Fibroblast of the aortic adventitia (primary cell): ENCODE measurements at places on chromosomes 5 and 9.
A peak's percentile ranks its signal among the peaks of the same experiment; 100 is the strongest.

DNA sequence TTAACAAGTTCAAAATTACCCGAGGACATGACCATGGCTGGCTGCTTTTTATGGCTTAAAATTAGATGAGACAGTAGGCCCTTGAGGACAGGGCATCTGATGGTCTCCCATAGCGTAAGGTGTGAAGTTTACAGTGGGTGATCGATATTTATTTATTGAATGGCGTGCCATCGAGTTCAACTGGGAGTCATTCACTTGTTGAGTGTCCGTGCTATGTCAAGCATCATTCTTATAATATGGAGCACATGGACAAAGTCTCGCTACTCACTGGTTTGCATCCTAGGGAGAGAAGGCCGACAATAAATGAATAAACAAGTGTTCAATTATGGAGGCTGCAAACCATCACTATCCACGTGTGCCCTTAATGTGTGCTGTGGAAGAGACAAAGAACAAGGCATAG lies 277.2 kb downstream of the ARHGEF28 start:
- DNase-seq = no peak

DNA sequence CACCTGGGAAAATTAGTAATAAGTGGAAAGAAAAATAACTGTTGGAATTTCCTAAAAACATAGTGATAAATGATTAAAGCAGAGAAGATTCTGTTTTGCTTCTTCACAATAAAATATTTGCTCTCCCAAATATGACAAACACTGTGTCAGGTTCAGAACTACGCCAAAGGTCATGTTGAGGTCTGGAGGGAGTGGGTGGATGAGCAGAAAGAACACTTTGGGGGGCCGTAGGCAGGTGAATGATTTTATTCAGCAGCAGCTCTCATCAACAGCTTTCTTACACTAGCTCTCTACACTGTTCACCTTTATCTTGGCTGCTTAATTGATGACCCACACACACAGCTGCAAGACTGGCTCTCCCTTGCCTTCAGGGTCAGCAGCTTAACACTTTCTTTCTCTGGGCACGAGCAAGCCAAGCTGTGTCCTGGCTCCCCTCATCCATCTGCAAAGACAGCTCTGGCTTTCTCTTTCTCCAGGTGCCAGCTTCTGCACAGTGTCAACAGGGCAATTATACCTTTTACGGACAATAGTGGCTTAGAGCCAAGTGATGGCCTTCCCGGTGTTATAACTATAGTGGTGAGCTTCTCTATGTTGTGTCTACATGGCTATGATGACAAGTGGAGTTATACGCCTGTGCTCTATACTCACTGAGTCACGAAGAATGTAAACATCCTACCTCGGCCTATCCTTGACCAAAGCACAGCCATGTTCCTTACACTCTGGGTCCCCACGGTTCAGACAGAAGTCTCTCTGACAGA lies 18.9 kb upstream of the GPX8 start:
- DNase-seq = no peak

DNA sequence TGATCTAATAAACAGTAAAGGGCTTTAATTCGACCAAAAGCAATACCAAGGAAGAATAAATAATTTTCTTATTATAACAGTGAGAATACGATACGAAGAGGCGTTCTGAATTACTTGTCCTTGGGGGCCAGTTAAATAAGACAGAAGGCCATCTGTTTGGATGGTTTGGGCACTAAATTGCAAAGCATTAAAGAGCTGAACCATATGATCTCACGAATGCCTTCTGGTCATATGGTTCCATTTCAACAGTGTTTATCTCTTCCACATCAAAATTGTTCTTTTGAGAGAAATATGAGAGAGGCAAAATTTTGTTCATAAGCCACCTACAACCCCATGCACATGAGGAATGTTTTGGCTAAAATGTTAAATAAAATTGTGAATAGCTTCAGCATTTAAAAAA lies 605.4 kb downstream of the PTPRD start:
- DNase-seq = no peak

DNA sequence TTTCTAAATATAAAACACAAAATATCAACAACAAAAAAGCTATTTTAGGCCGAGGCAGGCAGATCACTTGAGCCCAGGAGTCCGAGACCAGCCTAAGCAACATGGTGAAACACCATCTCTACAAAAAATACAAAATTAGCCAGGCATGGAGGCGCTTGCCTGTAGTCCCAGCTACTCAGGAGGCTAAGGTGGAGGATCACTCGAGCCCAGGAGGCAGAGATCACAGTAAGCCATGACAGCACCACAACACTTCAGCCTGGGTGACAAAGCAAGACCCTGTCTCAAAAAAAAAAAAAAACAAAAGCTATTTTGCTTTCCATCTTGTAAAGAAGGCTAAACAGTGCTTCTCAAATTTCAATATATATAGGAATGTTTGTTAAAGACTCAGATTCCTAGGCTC lies 11.3 kb downstream of the C5orf15 start:
- DNase-seq = no peak

DNA sequence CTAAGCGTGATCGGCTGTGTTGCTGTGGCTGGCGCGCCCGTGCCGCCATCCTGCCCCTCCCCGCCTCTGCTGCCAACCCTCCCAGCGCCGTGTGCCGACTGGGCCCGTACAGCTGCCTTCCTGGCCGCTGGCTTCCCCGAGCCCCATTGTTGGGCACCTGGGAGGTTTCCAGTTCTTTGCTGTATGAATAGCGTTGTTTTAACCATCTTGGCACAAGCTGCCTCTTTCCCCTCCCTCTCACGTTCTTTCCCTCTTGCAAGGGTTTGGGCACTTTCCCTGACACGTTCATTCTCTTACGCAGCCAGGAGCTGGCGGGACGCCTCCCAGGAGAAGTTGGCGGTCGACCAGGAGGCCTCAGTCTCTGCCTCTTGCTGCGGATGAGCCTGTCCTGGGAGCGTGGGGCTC lies 43.1 kb upstream of the RXRA start:
- DNase-seq = peak; percentile 92

DNA sequence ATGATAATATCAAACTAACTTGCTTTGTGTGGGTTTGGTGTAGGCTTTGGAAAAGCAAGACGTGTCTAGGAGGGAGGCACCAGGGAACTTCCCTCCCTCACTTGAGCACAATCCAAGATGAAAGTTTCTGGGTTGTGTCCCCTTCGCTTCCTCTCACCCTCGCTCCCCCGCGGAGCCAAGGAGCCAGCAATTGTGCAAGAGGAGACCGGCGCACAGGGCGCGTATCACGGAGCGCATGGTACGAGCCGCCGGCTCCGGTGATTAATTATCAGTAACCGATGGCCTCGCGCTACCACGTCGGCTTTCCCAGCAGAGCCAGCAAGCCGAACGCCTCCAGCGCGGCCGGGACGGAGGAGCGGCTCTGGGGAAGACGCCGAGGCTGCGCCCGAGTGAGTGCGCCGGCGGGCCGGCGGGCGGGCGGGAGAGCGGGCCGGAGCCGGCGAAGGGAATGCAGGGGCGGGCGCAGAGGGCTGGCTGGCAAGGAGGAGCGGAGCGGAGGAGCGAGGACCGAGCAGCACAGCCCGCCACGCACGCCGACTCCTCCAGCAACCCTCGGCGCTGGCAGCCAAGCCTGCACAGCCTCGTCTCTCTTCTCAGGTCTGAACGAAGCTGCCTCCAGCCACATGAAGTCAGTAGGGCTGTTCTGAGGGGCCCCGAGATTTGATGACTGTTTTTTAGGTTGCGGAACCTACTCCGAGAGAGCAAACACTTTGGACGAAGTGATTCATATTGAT lies 143.6 kb downstream of the BNC2 start:
- peak; percentile 93 for DNase-seq

GRCh38 chr5:146025114-146025680 lies 80.2 kb downstream of the PLAC8L1 start:
- no peak for DNase-seq

DNA sequence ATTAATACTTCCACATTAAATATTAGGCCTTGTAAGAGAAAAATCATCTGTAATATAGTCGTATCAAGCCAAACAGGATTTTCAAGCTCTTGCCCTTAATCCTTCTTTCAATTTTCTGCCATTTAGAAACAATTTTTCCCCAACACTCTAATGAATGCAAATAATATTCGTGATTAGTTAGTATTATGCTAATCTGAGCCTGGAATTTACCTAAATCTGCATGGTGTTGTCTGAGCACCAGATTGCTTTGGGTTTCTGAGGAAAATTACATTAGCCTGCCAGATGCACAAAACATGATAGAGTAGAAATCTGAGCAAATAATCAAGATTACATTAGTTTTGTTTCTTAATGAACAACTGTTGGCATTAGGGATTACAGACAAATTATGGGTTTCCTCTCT lies 176.6 kb downstream of the ZDHHC21 start:
- DNase-seq = no peak
